Stimulated activated CD8-positive, alpha-beta memory T cell treated with anti-CD3 and anti-CD28 coated beads, Interleukin-12 subunit alpha, Interleukin-12 subunit beta, amount 100 ng/mL, for 1 hour (primary cell): ENCODE measurements at places on chromosomes 13 and 19.

DNA sequence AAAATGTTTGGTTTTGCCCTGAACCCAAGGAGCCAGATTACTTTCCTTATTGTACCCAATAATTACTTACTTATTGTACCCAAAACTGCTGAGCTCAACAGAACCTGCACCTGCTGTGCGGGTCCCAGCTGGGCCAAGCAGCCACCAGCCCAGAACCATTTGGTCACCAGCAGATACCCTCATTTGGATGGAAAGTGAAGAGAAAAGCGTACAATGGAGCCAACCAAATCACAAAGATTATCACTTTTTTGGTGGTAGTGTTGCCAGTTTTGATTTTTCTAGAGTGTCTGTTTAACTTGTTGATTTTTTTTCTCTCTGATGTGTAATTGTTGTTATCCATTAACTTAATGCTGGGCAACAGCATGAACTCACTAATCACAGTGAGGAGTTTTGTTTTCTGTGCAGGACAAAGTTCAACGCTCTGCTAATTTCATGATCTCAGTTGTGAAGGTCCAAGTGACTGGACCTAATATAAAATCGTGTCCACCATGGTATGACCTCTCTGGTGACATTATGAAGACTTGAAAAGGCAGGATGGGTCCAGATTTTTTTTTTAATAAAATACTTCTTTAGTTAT lies 23.8 kb downstream of the SPATA13 start:
- DNase-seq: no peak

- no peak for DNase-seq
These were observed 14.6 kb downstream of the HS6ST3 start for GRCh38 chr13:96104516-96104915.

- DNase-seq: no peak
These were observed 954 bp upstream of the RASIP1 start for GRCh38 chr19:48741129-48741999.

DNA sequence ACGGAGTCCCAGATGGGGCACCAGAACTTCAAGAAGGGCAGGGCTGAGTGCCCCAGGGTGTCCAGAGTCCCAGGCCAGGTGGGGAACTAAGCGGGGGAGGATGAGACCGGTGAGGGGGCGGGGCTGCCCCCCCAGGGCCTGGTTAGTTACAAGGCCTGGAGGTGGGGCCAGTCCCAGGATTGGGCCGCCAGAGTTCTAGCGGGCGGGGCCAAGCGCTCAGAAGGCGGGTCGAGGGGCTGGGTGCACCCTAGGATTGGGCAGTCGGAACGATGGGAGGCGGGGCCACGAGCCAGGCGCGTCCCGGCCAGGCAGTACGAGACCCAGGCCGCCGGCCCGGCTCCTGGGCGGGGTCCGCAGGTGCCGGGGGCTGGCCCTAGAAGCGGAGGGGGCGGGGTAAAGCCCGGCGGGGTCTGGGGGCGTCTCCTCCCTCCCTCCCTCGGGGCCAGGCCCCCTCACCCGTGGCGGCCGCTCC lies 571 bp downstream of the ZNF653 start:
- DNase-seq: peak; percentile 92

GRCh38 chr19:1862424-1863327 lies 703 bp downstream of the KLF16 start:
- no peak for DNase-seq

GRCh38 chr19:17841810-17842662 lies 5.7 kb downstream of the JAK3 start:
- no peak for DNase-seq

DNA sequence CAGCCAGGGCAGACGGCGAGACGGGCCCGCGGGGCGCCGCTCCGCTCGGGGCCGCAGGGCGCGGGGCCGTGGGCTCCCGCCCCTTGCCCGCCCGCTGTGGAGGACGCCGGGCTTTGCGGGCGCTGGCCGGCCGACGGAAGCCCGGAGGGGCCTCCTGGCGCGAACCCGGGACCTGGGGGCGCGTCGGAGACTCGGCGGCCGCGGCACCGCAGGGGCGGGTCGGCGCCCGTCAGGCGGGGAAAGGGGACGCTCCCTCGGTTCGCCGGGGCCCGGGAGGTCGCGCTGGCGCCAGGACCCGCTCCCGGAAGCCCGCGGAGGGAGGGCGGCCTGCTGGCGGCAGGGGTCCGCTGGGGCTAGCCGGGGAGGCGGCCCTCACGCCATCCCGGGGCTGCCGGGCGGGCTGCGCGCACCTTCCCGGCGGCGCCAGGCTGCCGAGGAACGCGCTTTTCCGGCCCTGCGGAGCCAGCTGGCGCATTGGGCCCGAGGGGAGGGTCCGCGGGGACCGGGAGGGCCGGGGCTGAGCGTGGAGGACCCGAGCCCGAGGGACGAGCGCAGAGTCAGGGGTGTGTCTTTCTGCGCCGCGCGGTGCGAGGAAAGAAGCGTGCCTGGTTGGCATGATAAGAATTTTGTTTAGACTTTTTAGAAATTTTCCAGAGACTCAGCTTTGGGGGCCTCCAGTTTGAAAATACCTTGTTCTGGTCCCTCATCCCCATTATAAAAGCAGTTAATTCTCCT lies 511 bp downstream of the GARRE1 start:
- no peak for DNase-seq

DNA sequence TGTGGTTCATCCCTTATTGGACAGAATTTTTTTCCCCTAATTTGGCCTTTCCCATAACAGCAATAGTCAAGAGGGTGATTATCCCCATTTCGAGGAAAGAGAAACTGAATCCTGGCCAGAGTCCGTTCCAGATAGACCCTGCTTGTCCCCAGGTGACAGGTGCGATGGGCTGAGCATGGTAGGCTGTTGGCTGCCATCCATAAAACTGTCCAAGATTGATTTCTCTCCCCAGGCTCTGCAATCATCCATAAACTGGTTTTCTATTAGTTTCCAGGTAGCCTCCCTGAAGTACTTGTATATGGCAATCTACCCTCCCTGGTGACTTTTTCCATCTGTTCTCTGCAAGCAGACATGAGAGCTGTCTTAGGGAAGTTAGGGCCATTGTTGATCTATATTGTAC lies 25.4 kb downstream of the SERP2 start:
- DNase-seq: no peak

GRCh38 chr13:74070513-74070912 lies 63.7 kb downstream of the KLF12 start:
- DNase-seq: no peak

GRCh38 chr19:50359328-50359818 lies 6.1 kb downstream of the NAPSA start:
- no peak for DNase-seq

GRCh38 chr13:108034909-108035410 lies 180.4 kb downstream of the LIG4 start:
- DNase-seq: no peak

- DNase-seq: no peak
These were observed 13.5 kb upstream of the ESD start for GRCh38 chr13:46810440-46810839.

DNA sequence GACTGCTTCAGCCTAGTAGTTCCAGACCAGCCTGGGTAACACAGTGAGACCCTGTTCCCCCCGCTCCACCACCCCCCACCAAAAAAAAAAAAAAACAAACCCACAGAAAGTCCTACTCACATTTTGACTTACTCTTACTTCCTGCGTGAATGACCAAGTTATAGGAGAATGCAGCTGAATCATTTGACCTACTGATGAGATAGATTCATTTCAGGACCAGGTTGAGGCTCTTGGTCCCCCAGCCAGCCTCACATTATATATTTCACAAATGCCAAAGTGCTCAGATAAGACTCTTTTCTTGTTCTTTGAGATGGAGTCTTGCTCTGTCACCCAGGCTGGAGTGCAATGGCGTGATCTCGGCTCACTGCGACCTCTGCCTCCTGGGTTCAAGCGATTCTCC lies 70.2 kb downstream of the KLF5 start:
- DNase-seq: no peak

GRCh38 chr19:11971041-11971440 lies 6.2 kb downstream of the ZNF763 start:
- DNase-seq: no peak

DNA sequence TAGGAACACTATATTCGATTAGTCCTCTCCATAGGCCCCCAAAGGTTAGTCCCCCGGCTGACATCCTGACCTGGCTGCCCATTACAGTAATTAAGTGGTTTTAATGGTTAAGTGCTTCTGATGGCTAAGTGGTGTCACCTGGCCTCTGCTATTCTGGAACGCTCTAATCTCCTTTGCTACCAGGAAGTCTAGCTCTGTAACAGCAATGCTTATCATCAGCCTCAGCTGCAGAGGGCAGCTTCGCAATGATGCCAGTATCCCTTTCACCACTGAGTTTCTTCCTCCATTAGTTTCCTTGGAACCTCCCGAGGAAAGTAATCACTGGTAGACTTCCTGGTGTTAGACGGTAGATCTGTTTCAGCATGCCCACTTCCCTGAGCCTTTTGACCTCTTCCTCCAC lies 8.6 kb upstream of the RNF6 start:
- DNase-seq: no peak

GRCh38 chr19:14091813-14092462 lies 1.4 kb upstream of the SAMD1 start:
- DNase-seq: no peak

- peak; percentile 99 for DNase-seq
These were observed at the start of gene TRIM28 for GRCh38 chr19:58543826-58544590. TSS of gene TRIM28 (plus strand) at chr19:58544064. CDS start at chr19:58544758, 694 bp downstream.

DNA sequence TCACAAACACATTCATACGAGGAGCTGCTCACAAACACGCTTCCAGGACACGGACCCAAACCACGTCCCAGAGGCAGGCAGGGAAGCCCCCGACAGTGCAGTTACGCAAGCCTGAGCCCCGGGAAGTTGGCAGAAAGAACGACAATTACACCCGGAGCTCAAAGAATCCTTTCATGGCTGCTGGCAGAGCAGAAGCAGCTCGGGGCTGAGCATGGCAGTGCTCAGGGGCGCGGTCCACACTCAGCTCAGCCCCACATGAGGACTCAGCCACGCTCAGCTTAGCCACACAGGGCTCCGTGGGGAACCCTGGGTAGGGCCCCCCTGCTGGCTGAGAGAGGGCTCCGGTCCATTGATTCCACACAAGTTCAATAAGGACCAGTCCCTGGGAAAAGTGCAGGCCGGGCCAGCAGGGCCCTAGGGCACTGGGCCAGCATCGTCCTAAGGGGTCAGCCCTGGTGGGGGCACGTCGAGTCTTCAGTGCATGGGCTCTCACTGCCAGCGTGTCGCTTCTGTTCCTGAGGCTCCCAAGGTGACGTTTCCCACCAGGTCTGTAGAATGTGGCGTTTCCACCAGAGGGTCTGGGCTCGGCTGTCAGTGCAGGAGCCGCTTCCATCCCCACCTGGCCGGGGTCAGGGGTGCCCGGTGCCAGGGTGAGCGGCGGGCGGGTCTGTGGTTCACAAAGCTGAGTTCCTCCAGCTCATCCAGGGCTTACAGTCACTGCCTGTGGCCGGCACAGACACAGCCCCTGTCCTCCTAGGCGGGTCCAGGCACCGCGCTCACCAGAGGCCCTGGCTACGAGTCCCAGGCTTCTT lies 23.1 kb downstream of the GAS6 start:
- DNase-seq: no peak

DNA sequence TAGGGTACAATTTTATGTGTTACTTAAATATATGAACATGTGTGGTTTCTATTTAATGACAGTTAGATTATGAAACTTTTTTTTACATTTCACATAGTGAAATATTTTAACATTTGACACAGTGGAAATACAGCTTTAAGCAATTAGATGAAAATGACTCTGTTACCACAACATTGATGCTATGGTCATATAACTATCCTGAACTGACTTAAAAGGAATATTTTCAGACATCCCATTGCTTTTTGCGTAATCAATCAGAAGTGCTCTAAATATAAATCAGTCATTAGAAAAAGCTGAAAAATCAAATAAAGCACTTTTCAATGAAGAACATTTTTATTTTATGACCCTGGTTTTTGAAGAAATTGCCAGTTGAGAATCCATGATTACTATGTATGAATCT lies 80.3 kb downstream of the UFM1 start:
- DNase-seq: no peak

GRCh38 chr19:5803441-5803751 lies 1.5 kb upstream of the NRTN start:
- DNase-seq: no peak

DNA sequence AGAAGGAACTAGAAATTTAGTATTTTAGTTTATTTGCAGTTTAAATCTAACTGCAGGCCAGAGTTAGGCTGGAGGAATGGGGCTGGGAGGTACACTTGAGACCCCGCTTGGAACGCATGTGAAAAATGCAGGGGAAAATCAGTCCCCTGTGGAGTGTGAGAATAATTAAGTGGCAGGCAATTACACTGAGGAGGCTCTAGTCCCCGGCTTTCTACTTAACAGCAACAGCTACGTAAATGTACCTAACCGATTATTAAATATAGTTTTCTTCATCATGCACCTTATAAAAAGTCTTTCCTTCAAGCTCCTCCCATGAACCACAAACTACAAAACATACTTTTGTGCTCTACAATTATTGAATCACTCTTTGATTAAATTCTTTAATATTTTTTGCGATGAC lies 804 bp downstream of the ZNF708 start:
- no peak for DNase-seq

DNA sequence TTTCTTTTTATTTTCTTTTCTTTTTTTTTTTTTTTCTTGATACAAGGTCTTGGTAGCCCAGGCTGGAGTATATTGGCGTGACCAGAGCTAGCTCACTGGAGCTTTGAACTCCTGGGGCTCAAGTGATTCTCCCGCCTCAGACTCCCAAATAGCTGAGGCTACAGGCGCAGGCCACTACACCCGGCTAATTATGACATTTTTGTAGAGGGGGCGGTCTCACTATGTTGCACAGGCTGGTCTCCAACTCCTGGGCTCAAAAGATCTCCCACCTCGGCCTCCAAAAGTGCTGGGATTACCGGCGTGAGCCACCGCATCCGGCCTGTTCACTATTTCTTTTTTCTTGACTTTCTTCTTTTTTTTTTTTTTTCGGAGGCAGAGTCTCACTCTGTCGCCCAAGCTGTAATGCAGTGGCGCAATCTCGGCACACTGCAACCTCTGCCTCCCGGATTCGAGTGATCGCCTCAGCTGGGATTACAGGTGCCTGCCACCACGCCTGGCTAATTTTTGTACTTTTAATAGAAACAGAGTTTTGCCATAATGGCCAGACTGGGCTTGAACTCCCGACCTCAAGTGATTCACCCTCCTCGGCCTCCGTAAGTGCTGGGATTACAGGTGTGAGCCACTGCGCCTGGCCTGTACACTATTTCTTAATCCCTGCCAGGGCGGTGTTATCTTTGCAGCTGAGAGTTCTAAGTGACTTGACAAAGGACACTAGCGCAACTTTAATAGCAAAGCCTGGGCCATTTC lies 37.1 kb upstream of the LSM14A start:
- DNase-seq: no peak

DNA sequence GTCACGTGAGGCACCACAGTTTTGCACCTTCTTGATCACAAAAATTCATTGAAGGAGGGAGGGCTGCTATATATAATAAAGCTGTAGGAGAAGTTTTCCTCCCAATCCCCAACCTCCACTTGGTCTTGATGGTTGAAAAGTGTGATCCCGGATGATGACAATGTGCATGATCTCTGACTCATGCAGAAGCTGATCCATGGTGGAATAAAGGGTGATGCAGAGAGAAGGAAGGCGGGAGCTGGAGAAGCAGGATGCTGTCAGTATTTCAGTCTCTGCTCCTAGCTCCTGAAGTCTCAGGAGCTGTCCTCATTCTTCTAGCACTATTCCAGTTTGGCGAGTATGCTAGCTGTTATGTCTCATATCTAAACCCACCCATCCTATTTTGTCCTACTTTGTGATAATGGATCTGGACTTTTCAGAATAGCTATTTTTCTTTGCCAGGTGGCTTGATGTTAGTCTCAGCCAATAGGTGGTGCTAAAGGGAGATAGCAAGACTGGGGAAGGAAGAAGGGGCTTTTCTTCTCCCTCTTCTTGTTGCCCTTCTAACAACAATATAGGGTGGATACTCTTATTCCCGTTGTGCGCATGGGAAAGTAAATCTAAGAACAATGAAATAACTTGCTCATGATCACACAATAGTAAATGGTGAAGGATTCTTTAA lies 65.6 kb upstream of the HTR2A start:
- DNase-seq: no peak
